WERI-Rb-1 (cell line): ENCODE measurements at places on chromosomes 3 and 15.

DNA sequence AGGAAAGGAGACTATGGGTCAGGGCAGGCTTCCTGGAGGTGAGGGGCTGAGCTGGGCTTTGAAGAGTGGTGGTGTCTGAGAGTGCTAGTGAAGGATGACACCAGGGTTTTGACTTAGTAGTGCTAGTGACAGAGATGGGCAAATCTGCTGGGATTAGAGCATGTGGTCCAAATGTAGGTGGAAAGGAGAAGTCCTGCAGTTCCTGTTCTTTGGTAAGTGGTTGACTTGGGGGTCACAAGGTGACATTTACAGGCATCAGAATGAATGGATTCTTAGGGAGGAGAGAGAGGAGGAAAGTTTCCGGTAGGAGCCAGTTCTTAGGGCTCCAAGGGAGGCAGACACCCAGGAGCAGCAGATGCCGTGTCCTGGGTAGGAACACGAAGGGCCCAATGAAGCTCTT lies 796 bp upstream of the DOCK3 start:
- no peak for DNase-seq

DNA sequence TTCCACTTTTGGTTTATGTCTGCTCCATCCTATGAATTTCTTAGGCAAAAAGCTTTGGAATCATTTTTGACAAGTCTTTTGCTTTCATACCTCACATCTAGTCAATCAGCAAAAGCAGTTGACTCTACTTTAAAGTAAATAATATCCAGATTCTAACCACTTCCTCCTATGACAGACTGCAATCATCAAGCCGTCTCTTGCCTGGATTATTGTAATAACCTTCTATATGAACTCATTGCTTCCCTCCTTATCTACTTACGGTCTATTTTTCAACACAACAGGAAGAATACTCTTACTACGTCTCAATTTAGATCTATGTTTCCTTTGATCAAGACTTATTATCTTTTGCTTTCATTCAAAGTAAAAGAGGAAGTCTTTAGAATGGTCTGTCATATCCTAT lies 20.7 kb downstream of the CLDN1 start:
- DNase-seq: no peak

DNA sequence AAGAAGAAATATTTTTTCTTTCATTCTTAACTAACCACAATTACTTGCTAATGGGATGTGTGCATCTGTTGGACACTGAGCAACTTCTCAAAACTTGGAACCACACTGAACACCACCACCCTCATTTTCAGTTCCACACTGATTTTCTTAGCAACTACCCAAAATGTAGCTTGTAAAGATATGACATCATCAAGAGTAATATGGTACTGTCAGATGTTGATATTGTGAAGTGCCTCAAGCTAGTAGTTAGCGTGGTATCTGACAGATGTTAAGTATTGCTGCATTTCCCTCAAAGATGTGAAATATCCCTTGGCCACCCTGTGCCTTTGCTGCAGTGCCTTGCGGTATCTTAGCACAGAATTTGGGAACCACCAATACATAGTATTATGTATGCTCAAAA lies 9.3 kb downstream of the RFTN1 start:
- DNase-seq: no peak

GRCh38 chr15:28936481-28936881 lies 50.7 kb downstream of the APBA2 start:
- no peak for DNase-seq

GRCh38 chr3:194330160-194330559 lies 21.0 kb downstream of the CPN2 start:
- no peak for DNase-seq

DNA sequence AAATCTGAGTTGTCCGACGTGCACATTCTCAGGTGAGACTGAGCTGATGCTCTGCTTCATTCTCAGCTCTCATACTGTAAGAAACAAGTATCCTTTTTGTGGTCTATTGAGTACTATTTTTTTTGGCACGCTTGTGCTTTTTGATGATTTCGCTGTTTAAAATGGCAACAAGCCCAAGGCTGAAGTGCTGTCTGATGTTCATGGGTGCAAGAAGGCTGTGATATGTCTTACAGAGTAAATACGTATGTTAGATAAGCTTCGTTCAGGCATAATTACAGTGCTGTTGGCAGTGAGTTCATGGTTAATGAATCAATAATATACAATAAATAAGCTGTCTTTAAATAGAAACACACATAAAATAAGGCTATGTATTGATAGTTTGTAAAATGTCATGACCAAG lies 27.2 kb downstream of the AQR start:
- DNase-seq: no peak

- DNase-seq: no peak
These were observed 31.9 kb downstream of the ACAN start for GRCh38 chr15:88835119-88835518.

- peak; percentile 61 for DNase-seq
These were observed 1.5 kb downstream of the CHRNA3 start for GRCh38 chr15:78619022-78619950.

DNA sequence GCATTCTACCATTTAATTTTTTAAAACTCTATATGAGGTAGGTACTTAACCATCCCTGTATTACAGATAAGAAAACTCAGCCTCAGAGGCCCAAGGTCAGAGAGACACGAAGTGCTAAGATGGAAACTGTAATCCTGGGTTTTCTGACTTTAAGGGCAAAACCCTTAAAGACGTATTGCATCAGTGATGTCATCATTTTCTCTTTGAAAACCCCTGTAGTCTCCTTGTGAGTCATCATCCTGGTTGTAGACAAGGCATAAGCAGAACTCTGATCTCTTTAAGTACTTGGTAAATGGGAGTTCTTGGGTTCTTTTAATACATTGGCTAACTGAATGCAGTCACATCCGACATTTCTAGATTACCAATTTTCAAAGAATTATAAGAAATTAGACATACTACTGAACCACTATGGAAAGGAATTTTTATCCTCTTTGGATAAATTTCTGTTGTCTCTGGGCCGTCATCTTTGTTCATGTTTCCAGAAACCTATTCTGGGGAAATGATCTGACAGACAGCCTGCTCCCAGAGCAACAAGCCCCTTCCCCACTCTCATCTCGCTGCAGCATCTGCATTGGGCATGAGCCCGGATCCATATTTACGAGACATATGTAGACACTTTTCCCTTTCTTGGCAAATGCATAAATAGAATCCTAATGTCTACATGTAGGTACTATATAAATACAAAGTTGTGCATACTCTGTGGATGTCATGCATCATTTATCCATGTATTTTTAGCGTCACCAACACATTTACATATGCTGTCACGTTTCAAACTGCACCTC lies 48.7 kb upstream of the MDFIC2 start:
- no peak for DNase-seq

GRCh38 chr15:65089206-65089824 lies 12.8 kb downstream of the KBTBD13 start:
- no peak for DNase-seq

DNA sequence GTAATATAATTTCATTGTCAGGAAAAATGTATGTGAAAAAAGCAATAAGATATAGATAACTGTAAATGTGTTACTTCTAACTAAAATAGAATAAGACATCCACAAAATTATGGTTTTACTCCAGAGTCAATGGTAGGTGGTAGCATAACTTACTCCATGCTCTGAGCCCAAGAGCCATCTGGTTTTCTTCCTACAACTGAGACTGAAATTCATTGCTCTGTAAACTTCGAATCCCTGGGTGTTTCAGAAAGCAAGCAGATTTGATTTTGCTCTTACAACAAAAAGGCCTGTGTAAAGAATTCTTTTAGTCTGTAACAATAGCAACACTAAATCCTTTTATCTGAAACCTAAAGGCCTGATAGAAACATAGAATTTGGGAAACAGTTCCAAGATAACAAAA lies 805.9 kb downstream of the AGBL1 start:
- DNase-seq: no peak

- DNase-seq: no peak
These were observed 52.3 kb upstream of the FGF7 start for GRCh38 chr15:49370782-49371181.

DNA sequence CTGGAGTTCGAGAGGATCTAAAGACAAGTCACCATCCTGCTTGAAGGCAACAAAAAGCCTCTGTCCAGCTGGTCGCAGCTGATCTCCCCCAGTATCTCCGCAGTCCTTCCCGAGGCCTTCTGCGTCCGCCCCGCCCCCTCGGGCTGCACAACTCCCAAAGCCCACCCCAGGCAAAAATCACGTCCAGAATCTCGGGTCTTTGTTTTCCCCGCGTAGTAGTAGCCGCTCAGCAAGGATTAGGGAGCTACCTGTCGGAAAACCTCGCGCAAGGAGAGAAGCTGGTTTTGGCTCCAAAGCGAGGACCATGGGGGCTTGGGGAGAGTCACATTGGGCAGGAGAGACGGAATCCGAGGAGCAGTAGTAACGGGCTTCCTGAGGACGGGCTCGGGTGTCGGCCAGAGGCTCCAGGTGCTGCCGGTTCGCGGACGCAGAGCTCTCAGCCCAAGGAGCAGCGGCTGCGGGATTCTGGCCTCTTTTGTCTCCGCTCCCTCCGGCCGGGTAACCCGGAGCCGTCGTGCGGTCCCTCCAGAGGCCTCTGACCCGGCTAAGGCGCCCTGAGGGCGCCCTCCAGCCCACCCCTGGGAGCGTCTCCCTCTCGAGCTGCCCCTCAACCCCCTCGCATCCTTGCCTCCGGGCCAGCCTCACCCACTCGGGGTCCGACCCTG lies 401 bp downstream of the ZSCAN29 start:
- DNase-seq: peak; percentile 42

GRCh38 chr15:85491691-85492090 lies 111.3 kb downstream of the AKAP13 start:
- no peak for DNase-seq

DNA sequence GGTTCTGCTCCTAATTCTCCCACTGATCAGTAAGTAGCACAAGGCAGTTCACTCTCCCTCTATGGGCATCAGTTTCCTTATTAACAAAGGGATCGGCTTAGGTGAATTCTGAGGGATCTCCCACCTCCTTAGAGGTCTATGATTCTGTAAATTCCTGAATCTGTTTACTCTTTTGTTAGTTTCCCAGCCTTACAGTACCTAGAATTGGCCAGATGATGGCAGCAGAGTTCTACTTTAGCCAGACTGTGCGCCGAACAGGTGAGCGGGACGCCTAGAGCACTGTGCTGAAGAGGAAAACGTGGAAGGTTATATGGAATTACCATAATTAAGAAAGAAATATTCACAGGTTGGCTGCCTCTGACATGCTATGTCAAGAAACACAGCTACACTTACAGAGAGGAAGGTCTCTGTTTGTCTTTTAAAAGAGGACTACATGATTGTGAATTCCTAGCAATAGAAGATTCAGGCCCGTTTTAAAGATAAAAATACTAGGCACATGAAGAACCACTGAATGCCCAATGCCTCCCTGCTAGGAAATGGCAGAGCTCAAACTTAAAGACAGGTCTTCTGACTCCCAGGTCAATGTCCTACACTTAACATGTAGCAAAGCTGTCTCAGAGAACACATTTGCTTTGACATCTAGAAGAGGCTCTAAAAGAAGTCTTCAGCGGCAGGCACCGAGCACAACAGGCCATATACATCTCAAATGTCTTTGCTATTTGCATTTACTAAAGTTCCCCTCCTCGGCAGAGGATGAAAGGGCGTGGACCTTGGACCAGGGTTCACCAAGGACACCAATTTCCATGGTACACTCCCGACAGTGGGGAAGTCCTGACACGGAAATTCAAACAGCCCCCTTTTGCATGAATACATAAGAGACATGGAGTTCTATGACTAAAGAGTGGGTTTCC lies 259.9 kb downstream of the FGF12 start:
- peak; percentile 18 for DNase-seq

DNA sequence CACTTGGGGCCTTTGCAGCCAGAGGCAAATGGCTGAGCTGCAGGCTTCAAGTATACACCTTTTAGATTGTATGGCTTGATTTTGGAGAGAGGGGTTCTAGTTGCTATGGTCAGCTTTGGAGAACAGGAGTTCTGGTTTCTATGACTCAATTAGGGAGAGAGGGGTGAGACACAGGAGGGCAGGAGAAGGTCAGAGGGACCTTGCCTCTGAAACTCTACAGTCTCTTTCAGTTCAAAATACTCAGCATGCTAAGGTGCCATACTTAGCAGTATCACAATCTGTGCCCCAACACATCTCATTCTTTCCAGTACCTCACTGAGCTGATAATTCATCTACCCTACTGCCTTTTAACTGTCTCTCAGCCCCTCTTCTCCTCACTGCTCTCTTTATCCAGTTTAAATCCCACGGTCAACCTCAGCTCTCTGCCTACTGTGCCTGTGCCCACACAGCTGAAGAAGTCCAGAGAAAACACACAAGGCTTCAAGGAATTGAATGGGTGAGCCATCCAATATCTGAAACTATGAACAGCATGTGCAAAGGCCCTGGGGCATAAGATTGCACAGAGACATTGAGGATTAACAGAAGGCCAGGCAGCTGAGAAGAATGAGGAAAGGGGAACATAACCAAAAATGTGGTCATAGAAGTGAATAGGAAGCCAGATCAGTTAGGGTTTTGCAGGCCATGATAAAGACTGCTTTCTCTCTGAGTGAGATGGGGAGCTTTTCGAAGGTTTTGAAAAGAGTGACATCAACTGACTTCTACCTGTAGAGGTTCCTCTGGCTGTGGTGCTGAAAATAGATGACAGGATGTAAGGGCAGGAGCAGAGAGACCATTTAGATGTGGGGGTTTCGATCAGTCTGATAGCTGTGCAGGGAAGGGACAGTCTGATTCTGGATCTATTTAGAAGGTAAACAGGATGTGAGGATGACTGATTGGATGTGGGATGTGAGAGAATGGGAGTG lies 54.5 kb upstream of the C3orf80 start:
- DNase-seq: no peak

GRCh38 chr3:160162440-160162839 lies 62.8 kb upstream of the C3orf80 start:
- DNase-seq: no peak

- no peak for DNase-seq
These were observed 2.4 kb downstream of the UROC1 start for GRCh38 chr3:126515066-126515706.

GRCh38 chr15:43253431-43254403 lies 13.0 kb downstream of the TGM5 start:
- no peak for DNase-seq

DNA sequence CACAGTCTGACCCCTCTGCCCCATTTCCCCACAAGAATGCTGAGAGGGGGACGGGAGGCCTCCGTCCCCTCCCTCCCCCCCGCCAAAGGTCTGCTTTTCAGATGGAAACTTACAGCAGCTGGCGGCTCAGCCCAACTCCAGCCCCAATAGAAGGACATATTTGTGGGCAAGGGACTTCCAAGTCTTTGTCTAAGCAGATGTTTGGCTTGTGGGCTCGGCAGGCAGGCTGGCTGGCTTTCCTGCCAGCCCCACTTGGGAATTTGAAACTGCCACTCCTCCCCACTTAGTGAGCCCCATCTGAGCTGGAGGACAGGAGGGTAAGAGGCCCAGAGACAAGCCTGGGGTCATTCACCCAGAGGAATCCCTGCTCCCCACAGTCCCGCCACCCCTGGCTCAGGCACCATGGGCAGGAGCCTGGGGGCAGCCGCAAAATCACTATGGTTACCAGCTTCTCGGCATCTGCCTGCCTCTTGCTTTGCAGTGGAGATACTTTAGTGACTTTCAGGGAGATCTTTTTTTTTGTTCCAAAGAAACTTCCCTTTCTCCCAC lies 53.6 kb downstream of the LMCD1 start:
- DNase-seq: no peak
